ENCODE measurements at places on chromosomes 3 and 15. TPM values are rescaled to one million over a fixed set of nuclear protein-coding genes. Genes with fewer than 3 reads are reported as not detected.

Gene ZNF445
- total RNA-seq, result 11.9 TPM

Gene GORASP1
- total RNA-seq, result 39.4 TPM

Gene GRAMD2A
- 1.3 TPM for total RNA-seq

Gene SH2D7
- not detected for total RNA-seq

Gene GASK1A
- total RNA-seq, result not detected

Gene CD276
- 99.1 TPM for total RNA-seq

Gene EBLN2
- 1.9 TPM for total RNA-seq

Gene UCN2
- 1.8 TPM for total RNA-seq

Gene MOBP
- not detected for total RNA-seq

Gene KCNMB2
- total RNA-seq, result not detected

Gene SAMD7
- not detected for total RNA-seq

Gene TCF12
- 102 TPM for total RNA-seq

Gene LNP1
- total RNA-seq, result 1.8 TPM

Gene MORC1
- not detected for total RNA-seq

Gene EFCC1
- total RNA-seq, result 0.15 TPM

Gene SLC9C1
- not detected for total RNA-seq

Gene LIPH
- 19.9 TPM for total RNA-seq

Gene MPI
- 45.8 TPM for total RNA-seq

Gene THAP10
- 6.7 TPM for total RNA-seq
